Colonic mucosa (tissue), 4 donors: ENCODE measurements at places on chromosomes 1 and 21. TPM values are rescaled to one million over a fixed set of nuclear protein-coding genes. Genes with fewer than 3 reads are reported as not detected.

Gene SPATA21
- not detected for total RNA-seq

Gene PAPPA2
- total RNA-seq: 3.1 TPM

Gene HECTD3
- total RNA-seq: 103 TPM

Gene ANGPTL1
- 2.8 TPM for total RNA-seq

Gene TMEM200B
- total RNA-seq: 1.5 TPM

Gene MYOG
- total RNA-seq: not detected

Gene HSD3B1
- not detected for total RNA-seq

Gene LCA5L
- 0.98 TPM for total RNA-seq

Gene GNG5
- total RNA-seq: 160 TPM

Gene RGS18
- total RNA-seq: 2.1 TPM

Gene LCE1D
- not detected for total RNA-seq
